ENCODE measurements at places on chromosomes 5 and 9.

GRCh38 chr9:134827559-134827958 is 53.1 kb upstream of the FCN2 start:
- DNase-seq, result no peak

GRCh38 chr5:42020788-42021530 is 95.9 kb downstream of the FBXO4 start:
- no peak for DNase-seq

DNA sequence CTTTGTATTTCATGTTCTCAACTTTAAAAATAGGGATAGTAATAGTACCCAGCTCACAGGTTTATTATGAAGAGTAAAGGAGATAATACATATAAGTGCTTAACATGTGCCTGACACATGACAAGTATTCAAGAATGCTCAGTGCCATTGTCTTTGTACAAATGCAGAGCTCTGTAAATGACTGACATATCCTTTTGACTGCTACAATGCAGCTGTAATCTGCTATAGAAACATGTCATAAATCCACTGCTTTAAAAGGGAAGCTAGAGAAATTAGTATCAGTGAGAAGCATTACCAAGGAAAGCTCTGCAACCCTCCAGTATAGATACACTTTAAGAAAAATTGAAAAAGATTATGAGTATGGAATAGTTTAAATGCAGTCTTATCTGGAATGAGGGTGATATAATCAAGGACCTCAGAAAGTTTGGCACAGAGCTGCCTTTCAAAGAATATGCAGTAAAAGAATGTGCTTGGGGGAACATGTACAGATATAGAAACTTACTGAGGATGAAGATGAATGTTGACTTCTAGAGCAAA is 17.9 kb downstream of the ERAP1 start:
- DNase-seq, result no peak

DNA sequence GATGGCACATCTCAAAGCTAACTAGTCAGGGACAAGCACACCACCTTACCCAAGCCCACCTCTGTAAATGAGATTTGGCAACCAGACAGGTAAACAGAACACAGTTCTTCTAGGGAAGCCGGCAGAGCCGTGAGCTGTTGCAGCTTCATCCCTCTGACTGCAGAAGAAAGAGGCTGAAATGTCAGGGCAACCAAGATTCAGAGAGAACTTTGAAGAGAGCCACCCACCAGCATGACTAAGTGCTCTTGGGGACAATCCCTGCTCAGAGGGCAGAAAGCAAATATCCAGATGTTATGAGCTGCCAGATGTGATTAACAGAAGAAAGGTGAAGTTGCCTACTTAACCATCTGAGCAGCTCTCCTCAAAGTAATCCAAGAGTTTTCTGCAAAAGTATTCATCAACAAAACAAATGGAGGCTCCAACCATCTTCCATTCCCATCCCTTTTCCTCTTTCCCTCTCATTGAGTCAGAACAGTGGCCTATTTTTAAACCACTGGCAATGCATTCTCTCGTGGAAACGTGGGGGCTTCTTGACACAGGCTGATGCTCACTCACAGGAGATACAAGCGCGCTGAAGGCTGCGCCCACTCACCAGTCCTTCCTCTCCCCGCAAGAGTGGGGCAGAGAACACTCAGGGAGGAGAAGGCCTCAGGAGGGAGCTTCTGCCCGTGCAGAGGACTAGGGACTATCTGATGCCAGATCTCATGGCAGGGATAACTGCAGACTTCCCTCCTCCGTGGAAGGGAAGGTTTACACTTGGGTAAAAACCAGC is 57.1 kb downstream of the SLIT3 start:
- DNase-seq, result no peak

- DNase-seq, result no peak
Observed at GRCh38 chr5:61232490-61233050, 70.3 kb upstream of the SMIM15 start.
